Suprapubic skin (tissue), 4 donors: ENCODE measurements at places on chromosomes 2 and 18.

DNA sequence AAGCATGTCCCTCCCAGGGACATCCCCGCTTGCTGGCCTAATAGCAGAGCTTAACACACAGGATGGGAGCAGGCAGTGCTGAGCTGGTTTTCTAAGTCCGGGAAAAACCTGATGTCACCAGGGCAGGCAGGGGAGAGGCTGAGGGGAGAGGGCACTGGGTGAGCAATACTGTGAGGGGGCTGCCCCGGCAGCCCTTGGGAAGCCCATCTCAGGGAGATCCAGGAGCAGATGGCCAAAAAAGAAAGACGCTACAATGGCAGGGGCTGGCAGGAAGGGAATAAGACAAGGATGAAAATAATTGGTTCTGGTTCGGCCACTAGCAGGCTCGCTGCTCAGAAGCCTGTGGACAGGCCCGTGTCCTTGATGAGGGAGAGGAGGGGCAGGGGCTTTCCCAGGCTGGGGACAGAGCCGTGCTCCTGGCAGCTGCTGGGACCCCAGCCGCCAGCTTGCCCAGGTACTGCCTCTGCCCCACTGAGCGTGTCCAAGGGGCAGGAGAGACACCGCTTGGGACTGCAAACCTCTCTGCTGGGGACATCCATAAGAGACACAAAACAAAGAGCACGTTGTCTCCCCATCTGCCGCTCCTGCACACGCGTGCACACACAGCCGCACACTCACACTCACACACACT lies 30.2 kb downstream of the SMAD7 start:
- no peak for DNase-seq
- H3K36me3 ChIP-seq: peaks cover 15% of the 10 kb centered on the region
- H3K4me3 ChIP-seq: no peak overlapping the region
- peaks cover 37% of the 10 kb centered on the region for H3K4me1 ChIP-seq
- H3K27me3 ChIP-seq: no peaks in the 10 kb centered on the region

DNA sequence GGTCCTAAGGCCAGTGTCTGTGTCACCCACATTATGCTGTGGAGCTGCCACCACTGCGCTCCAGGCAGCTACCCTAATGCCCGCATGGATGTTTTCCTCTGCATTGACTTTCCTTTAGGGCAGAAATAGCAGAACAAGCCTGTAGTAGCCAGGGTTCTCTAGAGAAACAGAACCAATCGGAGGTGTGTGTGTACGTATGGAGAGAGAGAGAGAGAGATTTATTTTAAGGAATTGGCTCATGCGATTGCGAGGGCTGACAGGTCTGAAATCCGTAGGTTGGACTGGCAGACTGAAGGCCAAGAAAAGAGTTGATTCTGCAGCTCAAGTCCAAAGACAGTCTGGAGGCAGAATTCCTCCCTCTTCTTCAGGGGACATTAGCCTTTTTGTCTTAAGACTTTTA lies 110.3 kb downstream of the LAMA3 start:
- H3K4me1 ChIP-seq: no peaks in the 10 kb centered on the region
- DNase-seq: no peak
- H3K4me3 ChIP-seq: no peak overlapping the region
- H3K36me3 ChIP-seq: no peaks in the 10 kb centered on the region
- no peak overlapping the region for H3K27ac ChIP-seq
- H3K27me3 ChIP-seq: no peaks in the 10 kb centered on the region

GRCh38 chr2:221791844-221792243 lies 219.7 kb upstream of the EPHA4 start:
- DNase-seq: no peak
- H3K4me3 ChIP-seq: no peak overlapping the region
- no peaks in the 10 kb centered on the region for H3K36me3 ChIP-seq
- H3K27ac ChIP-seq: no peak overlapping the region
- no peaks in the 10 kb centered on the region for H3K27me3 ChIP-seq
- no peaks in the 10 kb centered on the region for H3K4me1 ChIP-seq

DNA sequence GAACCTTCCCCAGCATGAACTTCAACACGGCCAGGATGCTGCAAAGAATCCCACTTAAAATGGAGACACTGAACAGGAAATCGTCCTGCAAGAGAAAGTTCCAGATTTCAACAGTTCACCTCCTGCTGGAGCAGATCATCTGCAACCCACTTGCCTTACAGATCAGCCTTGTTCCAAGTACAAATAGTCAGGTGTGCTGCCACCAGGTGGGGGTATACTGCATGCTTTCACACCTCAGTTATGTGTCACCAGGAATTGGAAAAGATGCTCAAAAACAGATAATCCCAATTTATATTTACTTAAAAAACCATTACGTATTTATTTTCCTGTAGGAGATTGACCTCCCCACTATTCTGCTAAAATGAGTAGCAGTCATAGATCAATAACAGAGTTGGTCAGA lies 212.3 kb downstream of the MGAT5 start:
- no peaks in the 10 kb centered on the region for H3K36me3 ChIP-seq
- no peak for DNase-seq
- H3K4me3 ChIP-seq: no peak overlapping the region
- H3K4me1 ChIP-seq: peaks cover 3% of the 10 kb centered on the region
- no peaks in the 10 kb centered on the region for H3K27me3 ChIP-seq

- no peak for DNase-seq
- H3K27me3 ChIP-seq: no peaks in the 10 kb centered on the region
- H3K36me3 ChIP-seq: no peaks in the 10 kb centered on the region
- no peaks in the 10 kb centered on the region for H3K4me1 ChIP-seq
- H3K4me3 ChIP-seq: no peak overlapping the region
These were observed 289.2 kb downstream of the ZNF521 start for GRCh38 chr18:25062720-25063119.

DNA sequence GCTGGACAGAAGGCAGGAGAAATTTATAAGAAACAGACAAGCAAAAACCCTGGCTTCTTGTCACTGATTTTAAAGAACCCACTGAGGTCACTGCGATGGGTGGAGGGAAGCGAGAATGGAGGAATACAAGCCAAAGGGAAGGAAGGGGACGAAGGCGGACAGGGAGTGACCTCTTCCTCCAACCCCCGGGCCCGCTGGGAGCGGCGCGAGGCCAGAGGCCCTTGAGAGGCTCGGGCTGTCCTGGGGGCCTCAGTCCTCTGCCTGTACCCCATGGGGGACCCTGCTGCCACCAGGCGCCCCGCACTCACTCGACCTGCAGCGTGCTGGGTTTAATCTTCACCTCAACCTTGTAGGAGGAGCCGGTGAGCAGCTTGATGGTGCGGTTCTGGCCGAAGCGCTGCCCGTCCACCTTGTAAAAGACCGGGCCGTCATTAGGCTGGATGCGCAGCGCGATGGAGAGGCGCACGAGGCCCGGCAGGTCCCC lies 793 bp downstream of the CNRIP1 start:
- no peaks in the 10 kb centered on the region for H3K36me3 ChIP-seq
- no peak for DNase-seq
- H3K27me3 ChIP-seq: peaks cover 22% of the 10 kb centered on the region
- peak overlapping the region; percentile 89 for H3K27ac ChIP-seq
- peaks cover 26% of the 10 kb centered on the region for H3K4me1 ChIP-seq
- peak overlapping the region; percentile 57 for H3K4me3 ChIP-seq
